CD4-positive, alpha-beta memory T cell (primary cell): ENCODE measurements at places on chromosomes 4 and X. TPM values are rescaled to one million over a fixed set of nuclear protein-coding genes. Genes with fewer than 3 reads are reported as not detected.

DNA sequence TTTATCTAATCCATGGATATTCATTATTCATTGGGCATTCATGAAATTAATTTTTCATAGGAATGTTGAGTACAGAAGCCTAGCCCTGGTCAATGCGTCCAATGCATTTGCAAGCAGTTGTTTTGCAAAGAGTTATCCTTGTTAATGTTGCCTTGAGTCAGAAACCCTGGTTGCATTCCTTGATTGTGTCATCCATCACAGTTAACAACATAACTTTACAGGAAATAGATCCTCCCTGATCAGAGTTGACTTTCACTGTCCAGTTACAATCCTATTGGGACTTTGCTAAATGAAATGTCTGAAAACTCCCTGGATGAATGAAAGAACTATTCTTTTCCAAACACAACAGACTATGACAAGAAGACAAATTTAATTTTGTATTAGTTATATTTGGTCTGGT, 924.3 kb upstream of the SLIT2 start:
- DNase-seq: no peak
- H3K27ac ChIP-seq: no peak overlapping the region
- H3K4me3 ChIP-seq: no peak overlapping the region

Gene ENPEP
- total RNA-seq: not detected

DNA sequence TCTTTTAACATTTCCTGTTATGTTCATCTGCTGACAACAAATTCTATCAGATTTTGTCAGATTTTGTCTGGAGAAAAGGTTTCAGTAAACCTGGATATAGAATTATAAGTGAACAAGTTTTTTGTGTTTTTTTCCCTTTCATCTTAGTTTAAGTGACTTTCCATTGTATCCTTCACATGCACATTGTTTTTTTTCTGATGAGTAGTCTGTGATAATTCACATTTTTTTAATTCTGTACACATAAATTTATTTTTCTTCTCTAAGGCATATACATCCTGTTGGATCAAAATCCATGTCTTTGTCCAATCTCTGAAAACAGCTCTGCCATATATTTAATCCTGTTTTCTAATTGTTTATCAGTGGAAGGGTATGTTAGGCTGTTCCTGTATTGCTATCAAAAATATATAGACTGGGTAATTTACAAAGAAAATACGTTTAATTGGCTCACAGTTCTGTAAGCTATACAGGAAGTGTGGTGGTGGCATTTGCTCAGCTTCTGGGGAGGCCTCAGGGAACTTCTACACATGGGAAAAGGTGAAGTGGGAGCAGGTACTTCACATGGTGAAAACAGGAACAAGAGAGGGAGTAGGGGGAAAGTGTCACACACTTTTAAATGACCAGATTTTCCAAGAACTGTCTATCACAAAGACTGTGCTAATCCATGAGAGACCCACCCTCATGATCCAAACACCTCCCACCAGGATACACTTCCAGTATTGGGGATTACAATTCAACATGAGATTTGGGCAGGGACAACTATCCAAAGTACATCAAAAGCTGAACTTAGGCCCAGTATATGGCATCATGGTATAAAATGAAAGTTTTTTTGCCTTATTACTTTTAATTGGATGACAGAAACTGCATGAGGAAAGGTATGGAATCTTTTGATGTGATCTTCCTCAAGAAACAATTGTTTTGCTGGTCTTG, 45.6 kb upstream of the GRID2 start:
- no peak overlapping the region for H3K27ac ChIP-seq
- H3K4me1 ChIP-seq: no peaks in the 10 kb centered on the region
- no peaks in the 10 kb centered on the region for H3K36me3 ChIP-seq
- DNase-seq: no peak
- no peak overlapping the region for H3K4me3 ChIP-seq
- no peaks in the 10 kb centered on the region for H3K27me3 ChIP-seq

Gene PYURF
- total RNA-seq: 54.5 TPM

GRCh38 chrX:9271789-9272525, 192.9 kb upstream of the TBL1X start:
- H3K36me3 ChIP-seq: no peaks in the 10 kb centered on the region
- H3K27me3 ChIP-seq: no peaks in the 10 kb centered on the region
- no peaks in the 10 kb centered on the region for H3K4me1 ChIP-seq
- no peak overlapping the region for H3K27ac ChIP-seq
